CD4-positive, alpha-beta T cell treated with Interleukin-17A for 1 hour (primary cell): ENCODE measurements at places on chromosomes 2 and 18.

DNA sequence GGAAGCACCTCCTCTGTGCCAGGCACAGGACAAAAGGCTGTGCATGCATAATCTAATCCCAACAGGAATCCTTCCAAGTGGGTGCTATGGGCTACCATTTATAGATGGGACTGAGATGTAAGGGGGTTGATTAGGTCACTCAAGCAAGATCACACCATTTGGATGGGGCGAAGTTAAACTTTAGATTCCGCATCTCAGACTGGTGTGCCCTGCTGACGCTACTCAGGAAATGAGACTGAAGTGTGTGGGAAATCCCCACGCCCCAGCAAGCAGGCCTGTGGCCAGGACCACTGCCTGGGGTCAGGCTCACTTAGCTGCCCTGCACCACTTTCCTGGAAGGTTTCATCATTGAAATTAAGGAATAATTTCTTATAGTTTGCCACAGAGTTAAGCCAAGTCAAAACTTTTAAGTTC, 70.5 kb upstream of the PPP1CB start:
- DNase-seq: peak; percentile 82

GRCh38 chr2:102632380-102633175, 13.2 kb downstream of the SLC9A2 start:
- DNase-seq: no peak

- DNase-seq: no peak
Measured at GRCh38 chr2:148410899-148411298, 233.7 kb upstream of the EPC2 start.

GRCh38 chr2:118292991-118293390, 204.7 kb downstream of the INSIG2 start:
- no peak for DNase-seq

DNA sequence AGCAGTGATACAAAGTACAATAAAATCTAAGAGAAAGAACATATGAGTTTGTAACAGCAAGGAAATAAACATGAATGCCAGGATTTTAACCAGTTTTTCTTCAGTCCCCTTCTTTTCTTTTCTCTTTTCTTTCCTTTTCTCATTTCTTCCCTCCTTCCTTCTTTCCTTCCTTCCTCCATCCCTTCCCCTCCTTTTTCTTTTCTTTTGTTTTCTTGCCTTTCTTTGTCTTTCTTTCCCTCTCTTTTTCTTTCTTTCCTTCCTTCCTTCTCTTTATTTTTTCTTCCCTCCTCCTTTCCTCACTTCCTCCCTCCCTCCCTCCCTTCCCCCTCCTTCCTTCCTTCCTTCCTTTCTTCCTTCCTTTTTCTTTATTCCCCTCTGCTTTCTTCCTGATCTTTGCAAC, 142.8 kb upstream of the SYT4 start:
- no peak for DNase-seq

GRCh38 chr2:82412021-82412420, 2047.1 kb downstream of the SUCLG1 start:
- DNase-seq: no peak

- DNase-seq: no peak
Measured at GRCh38 chr2:70850925-70851324, 15.3 kb upstream of the CD207 start.

DNA sequence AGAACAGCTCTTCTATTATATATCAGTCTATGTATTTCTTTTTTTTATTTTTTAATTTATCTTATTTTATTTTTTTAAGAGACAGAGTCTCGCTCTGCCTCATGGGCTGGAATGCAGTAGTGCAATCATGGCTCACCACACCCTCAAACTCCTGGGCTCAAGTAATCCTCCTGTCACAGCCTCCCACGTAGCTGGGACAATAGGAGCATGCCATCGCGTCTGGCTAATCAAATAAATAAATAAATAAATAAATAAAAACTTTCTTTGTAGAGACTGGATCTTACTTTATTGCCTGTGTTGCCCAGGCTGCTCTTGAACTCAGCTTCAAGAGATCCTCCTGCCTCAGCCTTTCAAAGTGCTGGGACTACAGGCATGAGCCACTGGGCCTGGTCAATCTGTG, 117.0 kb downstream of the RBMS1 start:
- no peak for DNase-seq

DNA sequence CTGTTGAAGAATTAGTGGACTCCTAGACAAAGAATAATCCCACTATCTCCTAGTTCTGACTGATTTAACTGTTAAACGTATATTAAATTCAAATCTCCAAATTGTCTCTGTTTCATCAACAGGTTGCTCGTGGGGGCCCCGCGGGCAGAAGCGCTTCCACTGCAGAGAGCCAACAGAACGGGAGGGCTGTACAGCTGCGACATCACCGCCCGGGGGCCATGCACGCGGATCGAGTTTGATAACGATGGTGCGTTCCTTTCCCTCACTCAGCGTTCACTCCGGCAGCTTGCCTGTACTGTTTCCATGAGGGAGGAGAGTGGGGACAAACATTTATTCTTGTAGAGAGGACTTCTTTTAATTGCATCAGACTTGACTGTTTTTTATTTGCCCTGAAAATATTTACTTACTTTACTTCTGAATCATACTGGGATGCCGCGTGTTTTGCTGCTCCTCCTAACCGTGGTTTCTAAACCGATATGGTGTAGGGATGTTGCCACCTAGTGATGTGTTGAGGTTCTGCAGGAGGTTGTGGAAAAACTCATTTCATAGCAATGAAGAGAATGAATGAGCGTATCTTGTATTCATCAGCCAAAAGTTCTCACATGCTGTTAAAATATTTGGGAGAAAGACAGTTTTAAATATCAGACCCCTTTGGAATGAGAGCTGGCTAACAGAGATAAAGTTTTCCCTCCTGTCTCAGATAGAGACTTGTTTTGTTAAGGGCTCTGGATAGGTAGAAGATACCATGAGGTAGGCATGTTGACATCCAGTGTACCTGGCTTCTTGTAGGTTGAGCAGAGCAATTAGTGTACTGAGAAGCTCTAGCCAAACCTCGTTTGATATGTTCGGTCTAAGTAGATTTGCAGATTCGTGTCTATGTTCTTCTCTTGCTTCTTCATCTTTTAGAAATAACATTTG, 38.3 kb downstream of the ITGA6 start:
- peak; percentile 85 for DNase-seq

DNA sequence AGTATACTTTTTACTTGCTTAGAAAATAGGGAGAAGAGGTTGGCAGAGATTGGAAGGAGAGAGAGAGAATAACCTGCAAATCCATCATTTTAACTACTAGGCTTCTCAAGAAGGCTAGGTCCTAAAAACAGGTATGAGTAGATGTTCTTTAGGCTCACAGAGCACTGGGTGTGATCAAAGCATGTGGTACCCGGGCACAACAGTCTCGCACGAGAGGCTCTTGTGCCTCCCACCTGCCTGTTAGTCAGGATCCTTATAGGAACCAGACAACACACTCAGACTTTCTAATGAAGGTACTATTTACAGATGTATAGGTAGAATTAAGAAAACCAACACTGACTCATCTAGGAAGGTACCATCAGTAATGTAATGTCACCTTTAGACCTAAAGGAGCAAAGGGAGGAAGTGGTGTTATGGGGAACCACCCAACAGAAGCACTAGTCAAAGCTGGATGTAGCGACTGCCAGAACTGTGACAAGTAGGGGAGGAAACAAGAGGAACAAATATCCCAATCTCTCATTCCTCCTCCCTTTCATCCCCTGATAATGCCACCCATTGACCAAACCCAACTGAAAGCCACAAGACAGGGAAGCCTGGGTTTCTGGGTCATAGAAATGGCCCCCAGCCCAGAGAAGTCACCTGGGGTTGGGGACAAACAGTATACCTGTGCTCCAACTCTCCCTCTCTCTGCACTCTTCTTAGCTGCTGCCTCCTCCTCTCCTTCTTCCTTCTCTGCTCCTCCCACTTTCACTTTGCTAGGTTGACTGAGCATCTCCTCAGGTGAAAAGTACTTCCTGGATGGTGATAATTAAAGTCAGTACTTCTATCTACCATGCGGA, 16.0 kb upstream of the MARCHF4 start:
- DNase-seq: peak; percentile 51

DNA sequence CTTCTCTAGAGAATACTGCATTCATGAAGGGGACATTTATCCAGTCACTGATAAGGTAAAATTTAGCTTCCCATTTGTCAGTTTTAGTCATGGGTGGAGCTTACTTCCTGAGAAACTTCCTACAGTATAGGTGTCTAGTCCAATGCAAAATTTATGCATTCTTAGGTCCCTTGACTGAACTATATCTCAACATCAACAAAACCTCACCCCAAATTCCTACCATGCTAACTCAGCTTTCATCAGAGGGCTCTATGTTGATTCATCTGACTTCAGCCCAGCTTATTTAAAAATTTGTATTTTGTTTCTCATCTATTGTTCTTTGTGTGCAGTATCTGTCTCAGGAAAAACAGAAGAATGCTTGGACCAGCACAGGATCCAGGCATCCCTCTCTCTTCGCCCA, 296.4 kb upstream of the ACVR2A start:
- DNase-seq: no peak

GRCh38 chr2:181177376-181177775, 197.0 kb downstream of the UBE2E3 start:
- no peak for DNase-seq

DNA sequence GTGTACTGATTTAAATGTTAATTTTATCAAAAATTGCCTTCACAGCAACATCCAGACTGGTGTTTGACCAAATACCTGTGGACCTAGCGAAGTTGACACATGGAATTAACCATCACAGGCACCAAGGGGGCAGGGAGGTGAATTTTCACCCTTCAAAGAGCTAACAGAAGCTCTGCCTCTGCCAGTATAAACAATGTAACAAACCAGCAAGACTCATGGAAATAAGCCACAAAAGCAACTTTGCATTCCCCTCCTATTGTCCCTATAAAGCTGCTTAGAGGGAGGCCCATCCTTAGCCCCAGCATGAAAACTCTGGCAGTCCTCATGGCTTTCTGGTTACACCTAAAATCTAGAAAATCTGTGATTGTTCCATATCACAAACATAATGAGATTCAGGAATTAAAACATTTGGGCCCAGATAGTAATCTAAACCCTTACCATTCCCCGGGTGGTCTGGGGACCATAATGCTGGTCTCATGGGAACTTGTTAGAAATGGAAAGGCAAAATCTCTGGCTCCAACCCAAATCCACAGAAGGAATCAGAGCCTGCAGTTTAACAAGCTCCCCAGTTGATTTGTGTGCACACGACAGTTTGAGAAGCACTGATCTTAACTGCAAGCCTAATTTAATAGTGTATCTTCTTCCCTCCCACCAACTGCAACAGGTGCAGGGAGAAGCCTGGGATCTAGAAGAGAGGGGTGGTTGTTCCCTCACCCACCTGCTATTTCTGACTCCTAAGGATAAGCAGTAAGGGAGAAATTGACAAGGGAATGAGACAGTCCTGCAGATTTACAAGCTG, 23.1 kb downstream of the SERPINB11 start:
- DNase-seq: no peak

DNA sequence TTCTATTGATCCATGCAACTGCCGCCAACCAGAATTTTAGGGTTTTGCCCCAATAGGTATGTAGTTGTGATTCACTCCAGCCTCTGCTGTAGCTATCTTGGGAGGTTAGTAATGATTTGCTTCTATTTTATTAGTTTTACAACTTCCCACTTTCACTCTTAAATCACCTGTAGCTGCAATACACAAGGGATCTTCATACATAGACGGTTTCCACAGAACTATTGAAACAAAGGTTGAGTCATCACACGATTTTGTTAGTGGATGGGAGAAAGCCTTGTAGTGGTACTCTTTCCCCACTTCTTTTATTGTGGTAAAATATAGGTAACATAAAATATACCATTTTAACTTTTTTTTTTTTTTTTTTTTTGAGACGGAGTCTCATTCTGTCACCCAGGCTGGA, 104.2 kb upstream of the SPRED2 start:
- no peak for DNase-seq

- no peak for DNase-seq
Measured at GRCh38 chr2:168465594-168465993, 9.5 kb downstream of the CERS6 start.

DNA sequence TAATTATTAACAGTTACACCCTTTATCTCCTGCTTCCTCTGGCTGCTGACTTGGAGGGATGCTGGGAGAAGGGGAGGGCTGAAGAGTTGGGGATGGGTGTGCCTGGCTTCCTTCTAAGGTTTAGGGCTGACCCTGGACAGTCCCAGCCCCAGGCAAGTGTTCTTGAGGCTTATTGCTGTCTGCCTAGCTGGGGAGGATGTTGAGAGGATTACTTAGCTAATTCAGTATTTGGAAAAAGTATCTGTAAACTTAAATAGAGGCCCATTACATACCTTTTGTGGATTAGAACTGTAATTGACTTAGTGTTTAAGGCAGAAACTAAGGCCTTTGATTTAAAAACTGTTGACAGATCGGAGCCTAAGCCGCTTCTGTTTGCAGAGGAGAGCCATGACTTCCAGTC, 67.6 kb downstream of the AGAP1 start:
- DNase-seq: no peak

GRCh38 chr2:147577998-147578380, 266.8 kb upstream of the ACVR2A start:
- DNase-seq: no peak

- DNase-seq: no peak
Measured at GRCh38 chr2:63192169-63192888, 141.7 kb downstream of the OTX1 start.

GRCh38 chr2:157363612-157364101, 38.0 kb upstream of the ERMN start:
- DNase-seq: peak; percentile 8

DNA sequence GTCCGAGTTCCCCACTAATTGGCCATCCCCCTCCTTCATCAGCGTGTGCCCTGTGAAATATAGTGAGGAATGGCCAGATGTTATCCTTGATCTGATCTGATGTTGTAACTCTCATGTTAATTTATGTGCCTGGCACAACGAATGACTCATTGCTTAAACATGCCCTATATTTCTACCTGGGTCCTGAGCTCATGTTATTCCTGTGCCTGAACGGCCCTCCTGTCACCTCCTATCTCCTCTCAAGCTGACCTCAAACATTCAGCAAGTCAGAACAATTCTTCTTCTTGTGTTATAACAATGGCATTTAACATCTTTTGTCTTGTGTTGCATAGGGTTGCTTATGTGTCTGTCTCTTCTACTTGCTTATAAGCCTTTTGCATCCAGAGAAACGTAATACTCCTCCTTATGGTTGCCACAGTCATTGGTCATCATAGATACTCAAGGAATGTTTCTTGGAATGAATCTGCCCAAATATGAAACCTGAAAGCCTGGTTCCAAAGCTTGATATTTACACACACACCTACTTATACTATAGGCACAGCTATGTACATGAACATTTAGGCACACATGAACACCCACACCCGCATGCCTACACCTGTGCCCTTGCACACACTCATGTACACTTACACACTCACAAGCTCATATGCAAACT, 80.2 kb upstream of the PHLPP1 start:
- DNase-seq: no peak

GRCh38 chr2:74499940-74500577, 656 bp upstream of the LBX2 start:
- no peak for DNase-seq

GRCh38 chr18:67525328-67526099, 9.0 kb upstream of the DSEL start:
- no peak for DNase-seq

GRCh38 chr2:202774104-202774503, 97.5 kb downstream of the ICA1L start:
- DNase-seq: no peak
